EL (cell line): ENCODE measurements at places on chromosomes 7 and 10.

DNA sequence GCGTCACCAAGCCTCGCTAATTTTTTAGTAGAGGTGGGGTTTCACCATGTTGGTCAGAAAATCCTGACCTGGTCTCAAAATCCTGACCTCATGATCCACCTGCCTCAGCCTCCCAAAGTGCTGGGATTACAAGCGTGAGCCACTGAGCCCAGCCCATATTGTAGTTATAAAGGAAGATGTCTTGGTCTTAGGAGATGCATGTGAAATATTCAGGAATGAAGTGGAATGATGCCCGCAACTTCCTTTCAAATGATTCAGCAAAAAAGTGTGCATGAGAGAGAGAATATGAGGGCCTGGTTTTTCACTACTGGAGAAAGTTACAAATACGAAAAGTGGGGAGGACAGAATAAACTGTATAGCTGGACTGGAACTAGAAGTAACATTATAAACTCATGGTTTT, 15.9 kb downstream of the TMEM209 start:
- peak; percentile 60 for DNase-seq

- no peak for DNase-seq
Observed at GRCh38 chr10:104038958-104039752, 46.5 kb downstream of the COL17A1 start.

GRCh38 chr10:97024168-97025073, 161.3 kb downstream of the SLIT1 start:
- DNase-seq: peak; percentile 86

DNA sequence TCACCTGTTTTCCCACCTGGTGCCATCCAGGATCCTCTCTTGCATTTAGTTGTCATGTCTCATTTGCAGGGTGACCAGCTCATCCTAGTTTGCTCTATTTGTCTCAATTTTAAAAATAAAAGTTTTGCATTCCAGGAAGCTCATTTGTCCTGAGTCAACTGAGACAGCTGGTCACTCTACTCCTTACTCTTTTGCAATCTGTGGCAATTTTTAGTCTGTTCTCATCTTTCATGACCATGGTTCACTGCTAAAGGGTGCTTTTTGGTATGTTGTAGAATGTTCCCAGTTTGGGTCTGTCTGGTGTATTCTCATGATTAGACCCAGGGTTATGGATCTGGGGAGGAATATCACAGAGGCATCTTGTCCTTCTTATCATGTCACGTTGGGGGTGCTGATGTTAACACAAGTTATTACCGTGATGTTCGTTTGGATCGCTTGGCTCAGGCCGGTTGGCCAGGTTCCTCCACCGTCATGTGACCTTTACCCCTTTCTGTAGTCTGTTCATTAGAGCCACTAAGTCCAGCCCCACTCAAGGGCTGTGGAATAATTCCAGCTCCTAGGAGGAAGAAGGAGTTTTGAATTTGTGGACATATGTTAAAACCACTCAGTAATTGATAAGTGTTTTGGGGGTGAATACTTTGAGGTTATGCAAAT, 103.3 kb upstream of the IGFBP3 start:
- DNase-seq: no peak

DNA sequence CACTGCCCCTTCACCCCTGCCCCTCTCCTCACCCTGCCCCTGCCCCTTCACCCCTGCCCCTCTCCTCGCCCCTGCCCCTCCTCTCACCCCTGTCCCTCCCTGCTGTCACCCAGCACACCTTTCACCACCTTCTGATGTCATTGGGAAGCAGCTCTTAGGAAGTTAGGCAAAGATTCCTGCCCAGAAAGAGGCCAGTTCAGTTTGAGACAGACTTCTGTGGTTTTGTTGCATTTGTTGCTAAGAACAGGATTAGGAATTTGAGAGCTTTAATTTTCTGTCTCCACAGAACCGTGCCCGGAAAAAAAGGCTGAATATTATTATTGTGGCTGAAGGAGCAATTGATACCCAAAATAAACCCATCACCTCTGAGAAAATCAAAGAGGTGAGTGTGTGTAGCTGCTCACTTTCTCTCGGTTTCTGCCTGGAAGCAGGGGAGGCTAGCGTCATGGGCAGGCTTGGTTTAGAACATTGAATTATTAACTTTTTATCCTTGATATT, 39.6 kb downstream of the PFKP start:
- DNase-seq: no peak

DNA sequence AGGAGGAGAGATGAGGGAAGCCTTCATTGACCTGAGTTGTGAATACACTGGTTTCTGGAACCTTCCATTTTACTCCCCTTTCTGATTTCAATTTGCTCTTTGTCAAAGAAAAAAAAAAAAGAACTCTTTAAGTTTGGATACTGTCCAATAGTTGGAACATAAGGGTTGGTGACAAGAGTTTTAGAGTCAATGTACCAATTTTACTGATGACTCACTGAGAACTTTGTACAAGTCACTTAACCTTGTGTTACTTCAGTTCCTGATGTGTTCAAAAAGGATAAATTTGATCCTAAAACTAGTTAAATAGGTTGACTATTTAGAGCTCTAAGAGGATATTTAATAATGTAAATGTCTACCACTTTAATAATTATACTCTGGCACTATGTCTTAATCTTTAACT, 4.1 kb upstream of the CDK14 start:
- DNase-seq: no peak

GRCh38 chr7:151057989-151058780, 488 bp upstream of the CDK5 start:
- DNase-seq: peak; percentile 99

DNA sequence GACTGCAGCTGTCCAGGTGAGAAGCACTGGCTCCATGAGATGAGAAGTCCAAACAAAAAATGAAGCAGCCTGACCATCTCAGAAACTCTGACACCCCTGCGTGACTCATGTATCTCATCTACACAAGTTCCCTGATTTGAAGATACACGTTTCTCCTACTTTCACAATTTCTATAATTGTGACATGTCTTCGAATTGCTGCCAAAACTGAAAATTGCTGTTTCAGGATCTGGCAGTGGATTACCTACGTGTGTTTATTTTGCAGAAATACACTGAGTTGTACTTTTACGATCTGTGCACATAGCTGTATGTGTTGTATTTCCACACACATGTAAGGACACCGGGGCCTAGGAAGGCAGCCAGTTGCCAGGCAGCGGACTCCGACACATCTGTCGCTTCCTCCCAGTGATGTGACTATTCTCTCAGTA, 53.2 kb downstream of the LARP4B start:
- no peak for DNase-seq

DNA sequence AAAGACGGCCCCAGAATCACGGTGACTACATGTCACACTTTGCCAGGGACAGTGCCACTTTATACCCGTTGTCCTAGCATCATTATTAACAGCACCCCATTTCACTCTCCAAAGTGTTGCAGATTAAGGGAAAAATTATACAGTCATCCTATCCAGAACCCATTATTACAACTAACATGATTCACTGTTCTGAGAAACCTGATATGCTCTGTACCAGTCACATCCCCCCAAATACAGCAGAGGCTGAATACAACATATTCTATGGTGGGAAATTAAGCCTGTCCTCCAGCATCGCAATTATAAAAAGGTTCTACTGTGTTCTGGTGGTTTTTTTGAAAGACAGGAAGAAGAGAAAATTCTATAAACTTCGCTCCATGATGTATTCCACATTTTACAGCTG, 162.1 kb downstream of the JAZF1 start:
- DNase-seq: peak; percentile 45

- DNase-seq: no peak
Observed at GRCh38 chr7:30731581-30731980, 20.4 kb upstream of the INMT start.

DNA sequence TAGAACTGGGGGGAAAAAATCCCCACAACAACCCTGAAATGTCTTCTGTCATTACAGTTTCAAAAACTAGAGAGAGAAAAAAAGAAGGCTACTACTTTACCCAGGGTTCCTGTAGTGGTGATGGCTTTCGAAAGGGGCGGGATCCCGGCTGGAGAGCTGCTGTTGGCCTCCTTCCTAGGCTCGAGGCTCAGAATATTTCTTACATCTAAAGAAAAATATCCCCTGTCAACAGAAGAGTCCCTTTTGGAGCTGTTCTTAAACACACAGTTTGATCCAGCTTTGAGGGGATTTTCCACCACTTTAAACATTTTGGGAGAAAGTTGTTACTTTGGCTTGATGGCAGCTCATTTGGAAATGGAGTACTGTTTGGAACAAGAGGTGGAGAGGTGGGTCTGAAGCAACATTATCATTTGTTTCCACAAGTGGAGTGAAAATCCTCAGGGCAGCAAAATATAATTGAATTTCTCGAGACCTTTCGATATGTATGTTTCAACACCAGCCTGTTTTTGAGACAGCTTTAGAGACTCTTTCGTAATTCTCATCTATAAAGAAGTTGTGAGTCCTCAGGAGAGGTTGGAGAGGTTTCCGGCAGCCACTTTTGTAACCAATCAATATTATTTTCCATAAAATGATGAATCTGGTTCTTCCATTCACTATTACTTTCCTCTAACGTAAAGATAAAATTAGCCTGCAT, 5.1 kb downstream of the HOXA13 start:
- DNase-seq: peak; percentile 65

- DNase-seq: no peak
Observed at GRCh38 chr7:70797109-70797514, 334.8 kb upstream of the GALNT17 start.

DNA sequence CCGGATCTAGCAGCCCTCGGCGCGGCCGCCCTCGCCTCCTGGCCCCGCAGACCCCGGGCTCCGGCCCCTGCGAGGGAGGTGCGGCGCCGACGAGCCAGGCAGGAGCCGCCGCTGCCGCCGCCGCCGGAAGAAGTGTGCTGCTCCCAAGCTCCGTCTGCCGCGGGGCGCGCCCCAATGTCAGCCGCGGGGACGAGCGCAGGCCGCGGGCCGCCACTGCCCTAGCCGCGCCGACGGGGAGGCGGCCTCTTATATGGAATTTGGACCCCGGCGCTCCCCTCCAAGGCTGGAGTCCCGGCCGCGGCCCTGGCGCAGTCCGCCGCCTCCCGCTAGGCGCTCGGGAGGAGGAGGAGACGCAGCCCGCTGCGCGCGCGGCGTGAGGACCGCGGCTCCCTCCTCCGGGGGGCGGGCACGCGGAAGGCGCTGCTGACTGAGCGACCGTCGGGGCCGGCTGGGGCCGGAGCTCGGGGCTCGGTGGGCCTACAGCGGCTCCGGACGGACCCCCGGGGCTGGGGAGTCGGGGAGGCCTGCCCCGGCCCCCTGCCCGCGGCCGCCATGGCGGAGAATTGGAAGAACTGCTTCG, at the start of gene TRIM8:
TSS of gene TRIM8 (plus strand) at position 414 of the 580 bp plus-strand sequence. CDS start at position 553, 139 bp downstream.
- DNase-seq: peak; percentile 48

- DNase-seq: no peak
Observed at GRCh38 chr10:132808383-132809231, 22.7 kb upstream of the NKX6-2 start.

DNA sequence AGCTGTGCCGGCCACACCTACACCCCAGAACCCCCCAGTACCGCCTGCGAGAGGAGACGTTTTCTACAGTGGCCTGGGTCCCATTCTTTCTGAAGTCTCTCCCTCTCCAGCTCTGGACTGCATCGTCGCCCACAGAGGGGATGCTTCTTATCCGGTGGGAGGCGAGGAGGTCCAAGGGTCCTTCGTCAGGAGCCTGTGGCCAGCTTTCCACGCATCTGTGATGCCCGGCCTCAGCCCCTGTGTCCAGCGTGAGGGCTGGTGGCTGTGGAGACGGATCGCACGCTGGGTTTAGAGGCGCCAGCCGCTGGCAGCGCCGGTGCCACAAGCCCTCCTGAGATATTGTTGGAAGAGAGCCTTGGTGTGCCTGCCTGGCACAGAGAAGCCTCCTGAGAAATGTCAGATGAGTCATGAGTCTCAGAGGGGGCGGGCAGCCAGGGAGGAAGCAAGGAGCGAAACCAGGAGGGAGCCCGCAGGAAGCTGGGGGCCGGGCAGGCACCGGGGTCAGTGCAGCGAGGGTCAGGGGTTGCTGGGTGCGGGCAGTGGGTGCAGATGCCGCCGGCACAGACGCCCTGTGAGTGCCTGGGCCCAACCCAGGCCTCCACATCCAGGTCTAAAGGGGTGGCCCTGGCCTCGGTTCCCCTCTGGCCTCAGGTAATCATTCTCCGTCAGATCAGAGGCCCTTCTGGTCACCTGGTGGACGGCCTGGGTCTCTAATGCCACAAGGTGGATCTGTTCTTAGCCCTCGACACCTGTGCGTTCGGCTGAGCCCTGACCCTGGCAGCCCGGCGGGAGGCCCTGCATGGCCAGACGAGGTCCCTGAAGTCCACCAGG, 86.0 kb upstream of the DIP2C start:
- DNase-seq: peak; percentile 64

DNA sequence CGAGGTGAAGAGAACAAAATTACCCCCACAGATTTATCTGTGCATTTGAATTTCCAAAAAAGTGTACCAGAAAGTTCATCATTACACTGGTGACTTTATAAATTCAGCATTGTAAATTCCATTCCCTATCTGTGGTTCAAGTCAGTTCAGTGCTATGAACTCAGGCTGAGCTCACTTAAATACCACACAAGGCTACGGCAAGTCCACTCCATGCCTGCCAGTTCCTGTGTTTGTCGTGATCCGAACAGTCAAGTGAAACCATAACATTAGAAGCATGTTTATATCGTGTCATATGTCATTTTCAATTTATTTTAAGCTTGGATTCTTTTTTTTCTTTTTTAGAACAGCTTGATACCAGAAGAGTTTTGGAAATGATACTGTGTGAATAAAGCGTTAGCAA, 14.8 kb downstream of the MBL2 start:
- DNase-seq: no peak

DNA sequence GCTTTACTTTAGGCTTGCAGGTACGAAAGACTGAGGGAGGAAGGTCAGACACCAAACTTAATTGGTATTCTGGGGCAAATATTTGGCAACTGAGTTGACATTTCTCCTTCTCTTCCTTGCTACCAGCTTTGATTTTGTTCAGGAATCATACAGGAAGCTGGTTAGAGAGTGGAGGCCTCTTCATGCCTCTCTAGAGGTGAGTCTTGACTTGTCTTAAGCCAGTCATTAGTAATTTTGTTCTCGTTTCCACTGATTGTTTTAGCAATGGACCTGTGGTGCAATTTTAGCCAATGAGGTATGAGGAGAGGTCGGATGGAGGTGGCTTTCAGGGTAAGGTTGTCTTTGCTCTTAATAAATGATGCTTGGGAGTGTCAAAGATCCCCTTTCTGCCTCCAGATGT, 2.4 kb upstream of the RP9 start:
- DNase-seq: no peak

GRCh38 chr7:46569133-46569465, 648.0 kb upstream of the IGFBP3 start:
- peak; percentile 58 for DNase-seq
